Breast epithelium (tissue), 4 donors: ENCODE measurements at places on chromosomes 16 and 17. TPM values are rescaled to one million over a fixed set of nuclear protein-coding genes. Genes with fewer than 3 reads are reported as not detected.

- no peak for DNase-seq
These were observed 20.8 kb downstream of the CACNA1G start for GRCh38 chr17:50581316-50581715.

DNA sequence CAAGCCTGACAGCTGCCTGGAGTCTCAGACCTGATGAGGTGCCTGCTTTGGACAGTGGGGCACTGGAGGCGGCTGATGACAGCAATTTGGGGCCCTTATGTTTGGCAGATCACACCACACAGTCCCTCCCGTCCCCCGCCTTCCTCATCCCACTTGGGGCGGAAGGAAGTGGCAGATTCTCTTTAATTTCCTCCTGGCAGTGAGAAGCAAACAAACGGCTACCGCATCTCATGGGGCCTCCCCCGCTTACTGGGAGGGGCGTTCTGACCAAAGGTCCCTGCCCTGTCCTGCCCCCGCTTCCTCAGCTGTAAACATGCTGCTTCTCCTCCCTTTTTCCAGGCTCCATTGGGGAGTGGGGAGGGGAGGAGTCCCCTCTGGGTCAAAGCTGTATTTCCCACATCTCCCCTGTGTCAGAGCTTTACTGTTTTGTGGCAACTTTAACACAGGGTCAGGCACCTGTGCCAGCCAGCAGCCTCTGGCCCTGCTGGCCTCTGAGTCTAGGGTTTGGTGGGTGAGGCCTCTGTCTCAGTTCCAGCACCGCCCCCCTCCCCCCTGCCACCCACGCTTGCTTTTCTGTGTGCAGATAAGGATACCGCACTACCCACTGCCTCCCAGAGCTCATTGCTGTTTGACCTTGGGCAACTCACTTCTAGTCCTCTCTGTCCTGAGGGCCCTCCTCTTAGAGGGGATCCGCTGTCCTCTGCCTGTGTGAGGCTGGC, 5.4 kb upstream of the NFATC3 start:
- no peak for DNase-seq

GRCh38 chr17:11122908-11123307, 118.1 kb upstream of the SHISA6 start:
- DNase-seq = peak; percentile 45

GRCh38 chr16:57013229-57013628, 23.9 kb downstream of the NLRC5 start:
- no peak for DNase-seq

GRCh38 chr16:10852948-10853347, 24.1 kb upstream of the CIITA start:
- DNase-seq = no peak

DNA sequence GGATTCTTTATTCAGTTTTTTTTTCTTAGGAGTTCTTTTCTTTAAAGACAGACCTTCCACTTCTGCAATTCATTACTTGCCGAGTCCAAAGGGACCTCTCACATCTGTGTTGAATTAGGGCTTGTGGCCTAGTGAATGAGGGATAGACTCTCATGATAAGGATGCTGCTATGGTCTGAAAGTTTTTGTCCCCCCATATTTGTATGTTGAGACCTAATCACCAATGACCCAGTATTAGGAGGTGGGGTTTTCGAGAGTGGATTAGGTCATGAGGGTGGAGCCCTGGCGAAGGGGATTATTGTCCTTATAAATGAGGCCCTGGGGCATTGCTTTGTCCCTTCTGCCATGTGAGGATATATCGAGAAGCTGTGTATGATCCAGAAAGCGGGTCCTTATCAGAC, 9.5 kb downstream of the KRT12 start:
- DNase-seq = no peak

GRCh38 chr16:7304958-7305357, 27.7 kb upstream of the RBFOX1 start:
- no peak for DNase-seq

DNA sequence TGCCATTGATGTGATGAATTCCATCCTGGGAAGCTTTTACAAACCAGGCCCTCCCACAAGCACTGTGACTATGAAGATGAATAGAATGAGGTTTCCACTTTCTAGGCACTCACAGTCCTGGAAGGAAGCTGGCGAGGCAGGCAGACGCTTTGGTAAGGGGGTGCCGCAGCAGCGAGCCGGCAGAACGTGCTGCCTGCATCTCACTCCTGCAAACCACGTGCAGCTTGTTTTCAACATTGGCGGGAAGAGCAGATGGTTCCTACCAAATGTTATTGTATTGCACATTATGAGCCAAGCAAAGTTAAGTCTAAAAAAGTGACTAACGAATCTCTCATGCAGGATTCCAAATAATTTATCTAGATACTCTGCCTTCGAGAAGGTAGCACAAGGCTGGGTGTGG, 3.7 kb upstream of the DNAI2 start:
- DNase-seq = no peak

GRCh38 chr16:74291577-74292208, 4.9 kb upstream of the PSMD7 start:
- no peak for DNase-seq

DNA sequence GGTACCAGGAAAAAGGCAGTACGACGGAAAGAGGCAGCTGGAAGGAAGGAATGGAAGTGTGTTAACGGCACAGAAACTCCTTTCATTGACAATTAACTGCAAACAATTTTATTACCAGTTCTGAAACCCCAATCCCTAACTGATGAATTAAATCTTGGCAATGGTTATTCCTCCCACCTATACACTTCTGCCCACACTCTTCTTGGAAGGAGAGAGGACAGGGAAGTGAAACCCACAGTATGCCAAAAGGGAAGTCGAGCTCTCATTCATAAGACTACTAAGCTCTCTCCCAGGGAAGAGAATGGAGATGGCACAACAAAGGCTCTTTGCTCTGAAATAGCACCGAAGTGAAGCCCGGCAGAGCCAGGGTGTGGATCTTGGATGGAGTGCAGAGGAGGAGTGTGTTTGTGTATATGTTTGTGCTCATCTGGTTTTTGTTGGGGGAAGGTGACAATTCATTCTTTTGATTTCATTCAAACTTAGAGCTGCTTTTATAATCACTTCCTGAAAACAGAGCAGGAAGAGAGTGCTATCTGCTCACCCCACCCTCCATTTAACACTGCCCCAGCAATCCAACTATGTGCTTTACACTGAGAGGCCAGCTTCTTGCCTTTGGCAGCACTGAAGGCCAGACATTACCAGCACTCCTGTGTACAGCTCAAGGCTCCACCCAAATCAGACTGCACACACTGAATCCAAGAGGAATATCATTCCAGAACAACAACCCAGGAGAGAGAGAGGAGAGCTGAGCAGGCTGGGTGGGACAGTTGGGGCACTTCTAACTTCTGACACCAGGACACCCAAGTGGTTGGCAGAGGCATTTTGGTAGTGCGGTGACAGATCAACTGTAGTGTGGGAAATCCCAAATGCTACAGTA, 68.7 kb downstream of the HIC1 start:
- DNase-seq = no peak

- peak; percentile 27 for DNase-seq
These were observed 209.4 kb downstream of the SEC14L1 start for GRCh38 chr17:77349976-77350830.

DNA sequence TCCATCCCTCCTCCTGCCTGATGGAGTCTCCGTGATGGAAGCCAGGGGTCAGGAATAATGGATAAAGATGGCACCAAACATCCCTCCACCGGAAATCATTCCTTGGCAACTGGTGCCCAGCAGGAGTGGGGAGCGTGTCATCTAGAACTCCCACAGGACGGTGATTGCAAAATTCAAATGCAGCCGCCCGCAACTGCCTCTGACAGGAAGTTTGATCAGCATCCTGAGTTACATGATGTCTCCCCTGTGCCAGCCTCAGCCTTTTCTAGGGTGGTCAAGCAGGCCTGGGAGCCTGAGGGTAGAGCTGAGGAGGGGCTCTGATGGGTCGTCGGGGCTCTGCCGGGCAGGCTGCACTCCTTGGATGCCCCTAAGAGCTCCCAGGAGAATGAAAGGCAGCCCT, 52.8 kb downstream of the GSG1L start:
- DNase-seq = no peak

- DNase-seq = peak; percentile 91
These were observed 9.3 kb downstream of the HEXIM2 start for GRCh38 chr17:45170931-45171337.

GRCh38 chr17:80363518-80364090, 51.4 kb upstream of the ENDOV start:
- DNase-seq = peak; percentile 34

DNA sequence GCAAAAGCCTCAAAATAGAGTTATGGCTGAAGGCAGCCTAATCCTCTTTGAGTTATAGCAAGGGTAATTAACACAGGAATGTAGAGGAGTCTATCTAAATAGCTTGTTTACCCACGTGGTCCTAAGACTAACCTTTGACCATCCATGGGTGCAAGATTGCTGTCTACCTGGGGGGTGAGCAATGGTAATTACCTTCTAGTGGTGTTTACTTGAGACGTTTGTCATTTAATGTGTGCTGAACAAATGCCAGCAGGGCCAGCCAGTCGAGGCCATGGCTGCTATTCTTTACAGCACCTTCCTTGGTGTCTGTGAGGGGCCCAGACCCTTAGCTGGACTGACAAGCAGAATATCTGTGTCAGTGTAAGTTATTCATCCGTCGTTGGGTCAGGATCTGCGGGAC, 13.9 kb upstream of the PRPSAP1 start:
- DNase-seq = no peak

DNA sequence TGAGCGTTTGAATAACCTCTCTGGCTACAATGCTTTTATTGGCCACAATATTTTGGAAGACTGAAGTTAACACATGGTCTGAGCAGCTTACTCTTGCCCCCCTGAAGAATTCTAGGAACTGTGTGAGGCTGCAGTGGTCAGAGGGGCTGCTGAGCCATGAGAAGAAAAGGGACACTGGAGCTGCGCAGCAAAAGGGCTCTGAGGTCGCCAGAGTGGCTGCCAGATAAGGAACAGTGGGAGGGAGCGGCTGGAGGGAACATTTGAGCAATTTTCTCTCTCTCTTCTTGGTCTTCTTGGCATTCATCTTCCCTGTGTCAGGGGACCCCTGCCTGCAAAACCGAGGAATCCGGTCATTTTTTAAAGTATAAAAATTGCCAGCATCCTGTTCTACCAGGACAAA, 66.1 kb downstream of the CPPED1 start:
- DNase-seq = no peak

- DNase-seq = peak; percentile 66
These were observed 77.1 kb downstream of the USP31 start for GRCh38 chr16:23072084-23072599.

- no peak for DNase-seq
These were observed 1.0 kb upstream of the SIRT7 start for GRCh38 chr17:81918832-81919545.

DNA sequence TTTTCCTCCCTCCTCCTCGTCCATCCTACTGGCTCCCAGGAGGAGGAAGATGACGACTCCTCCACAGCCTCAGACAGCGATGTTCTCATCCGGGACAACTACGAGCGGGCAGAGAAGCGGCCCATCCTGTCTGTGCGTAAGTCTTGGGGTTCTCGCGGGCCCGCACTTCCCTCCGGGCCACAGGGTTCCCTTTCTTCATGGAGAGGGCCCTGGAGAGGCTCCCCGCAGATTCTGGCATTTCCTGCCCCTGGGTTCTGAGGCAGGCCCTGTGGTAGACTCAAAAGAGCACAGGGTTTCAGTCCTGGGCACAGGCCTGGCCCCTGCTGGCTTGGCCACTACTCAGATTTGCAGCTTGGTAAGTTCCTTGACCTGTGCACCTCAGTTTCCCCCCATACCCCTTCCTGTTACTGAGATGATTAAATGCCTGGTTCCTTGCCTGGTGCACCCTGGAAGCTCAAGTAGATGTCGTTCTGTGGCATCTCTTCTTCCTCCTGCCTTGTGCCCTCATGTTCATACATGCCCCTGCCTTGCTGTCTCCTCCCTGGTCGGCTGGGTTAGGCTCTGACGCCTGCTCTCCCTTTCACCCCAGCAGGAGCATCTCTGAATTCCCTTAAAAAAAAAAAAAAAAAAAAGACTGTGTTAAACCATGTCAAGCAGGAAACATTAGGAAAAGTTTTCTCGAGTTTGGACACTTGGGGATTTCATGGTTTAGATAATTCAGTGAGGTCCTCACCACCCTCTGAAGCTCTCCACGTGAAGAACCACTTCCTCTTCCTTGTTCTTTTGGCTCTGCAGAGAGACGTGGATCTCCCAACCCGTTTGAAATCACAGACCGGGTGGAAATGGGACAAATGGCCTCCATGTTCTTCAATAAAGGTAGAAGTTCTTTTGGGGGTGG, 14.3 kb upstream of the NAT9 start:
- DNase-seq = no peak

DNA sequence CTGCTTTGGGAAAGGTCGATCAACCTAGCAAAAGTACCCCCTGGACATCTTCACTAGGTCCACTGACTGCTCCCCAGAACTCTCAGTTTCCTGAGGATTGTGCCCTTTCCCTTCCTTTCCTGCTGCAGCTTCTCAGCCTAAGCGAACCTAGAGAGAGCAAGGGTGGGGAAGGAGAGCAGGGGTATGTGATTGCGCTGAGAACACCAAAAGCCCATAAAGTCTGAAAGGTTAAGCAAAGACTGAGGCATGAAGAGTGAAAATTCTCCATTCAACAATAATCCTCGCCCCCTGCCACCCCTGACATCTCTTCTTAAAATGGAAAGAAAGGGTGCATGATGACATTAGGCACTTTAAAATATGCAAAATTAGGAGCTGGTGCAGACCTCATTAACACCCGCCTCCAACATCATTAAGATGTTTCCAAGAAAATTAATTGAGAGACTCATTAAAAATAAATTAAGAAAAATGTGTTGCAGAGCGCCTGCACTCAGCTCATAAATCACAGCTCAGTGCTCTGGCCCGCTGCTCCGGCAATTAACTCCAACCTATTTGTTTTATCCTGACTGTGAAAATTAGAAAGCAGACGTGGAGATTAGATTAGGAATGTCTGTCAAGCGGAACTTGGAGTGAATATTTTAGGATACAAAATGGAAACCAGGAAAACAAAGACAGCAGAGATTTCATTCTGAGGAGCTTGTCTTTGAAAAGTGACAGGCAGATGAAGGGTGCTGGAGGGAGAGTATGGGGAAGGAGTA, 49.1 kb upstream of the PMFBP1 start:
- no peak for DNase-seq

- no peak for DNase-seq
These were observed 33.2 kb downstream of the CYB5D2 start for GRCh38 chr17:4175921-4176807.

DNA sequence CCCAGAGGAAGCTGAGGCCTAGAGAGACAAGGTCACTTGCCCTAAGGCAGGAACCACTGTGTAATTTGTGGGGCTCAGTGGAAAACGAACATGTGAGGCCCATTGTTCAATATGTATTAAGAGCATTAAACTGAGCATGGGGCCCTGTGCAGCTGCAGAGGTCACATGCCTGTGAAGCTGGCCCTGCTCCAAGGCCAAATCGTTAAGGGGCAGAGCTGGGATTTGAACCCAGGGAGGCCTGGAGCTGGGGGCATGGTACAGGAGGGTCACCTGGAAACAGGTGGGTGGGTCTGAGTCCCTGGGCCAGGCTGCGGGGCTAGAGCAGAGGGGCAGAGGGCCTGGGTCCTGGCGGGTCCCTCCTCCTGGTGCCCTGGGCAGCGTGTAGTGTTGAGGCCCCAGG, 19.7 kb downstream of the C16orf74 start:
- no peak for DNase-seq

GRCh38 chr16:66959704-66960161, 1.3 kb upstream of the CES3 start:
- DNase-seq = no peak

- DNase-seq = no peak
These were observed 5.4 kb upstream of the FSCN2 start for GRCh38 chr17:81522491-81523401.

GRCh38 chr17:32946375-32947135, 18.6 kb downstream of the TMEM98 start:
- no peak for DNase-seq

Gene PROCA1
- total RNA-seq = 2.3 TPM

Gene HEATR9
- not detected for total RNA-seq

Gene RNF213
- 101 TPM for total RNA-seq

Gene MYH4
- total RNA-seq = not detected

Gene CCR7
- 1.0 TPM for total RNA-seq

Gene KRTAP1-5
- not detected for total RNA-seq

Gene CRYBA1
- total RNA-seq = not detected
